ENCODE measurements at places on chromosomes 2 and 18.
A peak's percentile ranks its signal among the peaks of the same experiment; 100 is the strongest.

- no peak for DNase-seq
These were observed 44.3 kb downstream of the SPRED2 start for GRCh38 chr2:65388051-65388531.

DNA sequence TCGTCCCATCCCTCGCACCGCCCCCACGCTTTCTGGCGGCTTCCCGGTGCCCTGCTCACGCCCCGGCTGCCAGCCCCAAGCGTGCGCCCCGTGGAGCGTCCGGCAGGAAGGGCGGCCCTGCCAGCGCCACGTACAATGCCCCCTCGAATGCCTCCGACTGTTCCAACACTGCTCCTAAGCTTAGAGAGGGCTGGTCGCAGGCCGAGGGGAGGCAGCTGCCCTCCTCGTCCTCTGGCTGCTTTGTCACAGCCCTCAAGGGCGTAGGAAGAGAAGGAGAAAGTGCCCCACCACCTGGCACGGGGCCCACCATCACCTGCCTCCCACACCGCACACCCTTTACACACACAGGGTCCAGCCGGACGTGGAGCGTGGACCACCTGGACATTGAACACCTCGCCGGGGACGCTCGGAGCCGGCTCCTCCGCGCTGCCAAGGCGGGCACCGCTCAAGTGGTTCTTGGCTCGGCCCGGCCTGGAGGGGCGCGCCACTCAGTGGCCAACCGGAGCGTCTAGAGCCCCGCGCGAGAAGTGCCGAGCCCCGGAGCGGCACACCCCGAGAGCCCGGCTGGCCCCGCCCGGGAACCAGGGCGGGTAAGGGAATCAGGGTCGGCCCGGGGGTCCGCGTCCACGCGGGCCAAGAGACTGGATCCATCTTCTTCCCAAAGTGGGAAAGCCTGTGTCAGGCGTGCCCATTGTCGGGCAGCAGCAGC lies 830 bp downstream of the DNER start:
- DNase-seq: peak; percentile 62

GRCh38 chr2:216493334-216493685 lies 5.3 kb upstream of the RPL37A start:
- DNase-seq: no peak

GRCh38 chr18:12106471-12106870 lies 12.8 kb downstream of the ANKRD62 start:
- no peak for DNase-seq

DNA sequence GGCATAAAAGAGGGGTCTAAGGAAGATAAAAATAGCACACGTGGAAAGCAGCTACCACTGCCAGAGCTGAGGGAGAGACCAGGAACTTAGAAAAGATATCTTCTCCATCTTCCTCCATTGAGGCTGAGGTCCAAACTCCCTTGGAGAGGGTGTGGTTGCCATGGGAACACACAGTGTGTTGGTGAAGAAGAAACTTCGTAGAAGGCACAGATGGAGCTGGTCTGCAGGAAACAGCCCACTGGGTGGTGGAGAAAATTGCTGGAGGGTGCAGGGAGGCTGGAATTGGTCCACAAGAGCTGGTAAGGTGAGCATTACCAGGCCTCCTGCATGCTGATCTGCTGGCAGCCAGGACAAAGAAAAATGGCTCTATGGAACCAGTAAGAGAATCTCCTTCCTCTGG lies 191.0 kb downstream of the HRH4 start:
- no peak for DNase-seq
